CMK (cell line): ENCODE measurements at places on chromosomes 16 and 17.

DNA sequence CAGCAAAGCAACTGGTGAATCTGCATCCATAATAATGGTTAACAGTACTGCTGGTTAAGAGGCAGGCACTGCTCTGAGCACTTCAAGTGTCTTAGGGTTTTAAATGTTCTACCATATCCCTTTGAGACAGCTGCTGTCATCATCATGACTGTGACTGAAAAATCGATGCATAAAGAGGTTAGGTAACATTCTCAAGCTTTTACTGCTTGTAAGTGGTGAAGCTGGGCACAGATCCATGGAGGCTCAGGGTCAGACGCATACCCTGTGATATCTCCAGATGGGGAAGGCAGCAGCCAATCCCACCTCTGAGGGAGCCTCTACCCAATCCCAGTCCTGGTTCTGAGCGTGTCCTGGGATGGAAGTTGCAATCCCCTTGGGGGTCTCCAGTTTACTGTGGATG, 57.6 kb upstream of the SOX9 start:
- no peak for DNase-seq

- DNase-seq: no peak
These were observed 123.9 kb upstream of the LHX1 start for GRCh38 chr17:36813357-36813756.

GRCh38 chr17:77366558-77367245, 225.9 kb downstream of the SEC14L1 start:
- DNase-seq: no peak

DNA sequence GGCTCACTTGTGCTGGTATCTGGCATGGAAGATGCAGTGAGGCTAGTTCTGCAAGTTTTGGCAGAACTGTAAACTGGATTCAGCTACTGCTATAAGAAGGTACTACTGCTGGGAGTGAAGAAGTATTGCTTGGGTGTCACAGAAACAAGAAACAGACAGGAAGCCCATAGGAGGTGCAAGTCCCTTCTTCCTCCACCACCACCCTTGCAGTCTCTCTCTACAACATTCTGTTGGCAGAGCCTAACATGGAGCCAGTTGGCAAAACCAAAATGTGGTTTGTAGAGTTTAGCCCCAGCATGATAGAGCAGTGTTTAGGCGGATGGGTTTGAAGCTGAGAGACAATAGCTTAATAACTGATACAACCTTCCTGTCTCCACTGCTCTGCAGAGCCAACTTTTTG, 72.6 kb downstream of the NLK start:
- no peak for DNase-seq

GRCh38 chr16:89170346-89171215, 967 bp upstream of the CDH15 start:
- no peak for DNase-seq

GRCh38 chr17:50766222-50767023, 895 bp downstream of the ANKRD40CL start:
- no peak for DNase-seq

GRCh38 chr17:80737106-80738019, 192.7 kb downstream of the RPTOR start:
- no peak for DNase-seq
